ENCODE measurements at places on chromosomes 7 and 10.

DNA sequence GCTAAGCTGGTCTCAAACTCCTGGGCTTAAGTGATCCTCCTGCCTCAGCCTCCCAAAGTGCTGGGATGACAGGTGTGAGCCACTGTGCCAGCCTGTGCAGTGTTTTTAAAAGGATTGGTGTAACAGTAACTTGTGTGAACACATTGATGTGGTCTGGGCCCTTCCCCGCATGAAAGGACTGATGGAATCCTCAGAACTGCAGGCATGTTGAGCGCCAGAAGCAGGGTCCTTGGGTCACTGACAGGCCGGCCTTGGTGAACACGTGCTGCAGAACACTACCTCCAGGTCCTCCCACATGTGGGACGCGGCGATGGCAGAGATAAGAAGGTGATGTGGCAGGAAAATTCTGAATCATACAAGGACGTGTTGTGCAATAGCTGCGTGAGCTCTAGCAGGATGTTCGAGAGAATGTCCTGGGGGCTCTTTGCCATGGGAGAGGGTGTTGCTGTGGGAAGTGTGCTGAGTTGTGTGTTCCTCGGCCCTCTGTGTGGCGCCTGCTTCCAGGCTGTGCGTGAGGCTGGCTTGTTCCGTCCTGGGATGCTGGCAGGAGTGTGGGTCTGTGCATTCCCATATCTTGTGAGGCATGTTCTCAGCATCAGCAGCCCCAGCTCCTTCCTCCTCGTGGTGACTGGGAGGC, 68.2 kb downstream of the DNAJB6 start:
- no peak for DNase-seq

- DNase-seq, result no peak
Measured at GRCh38 chr7:131878777-131879176, 322.3 kb upstream of the PODXL start.

DNA sequence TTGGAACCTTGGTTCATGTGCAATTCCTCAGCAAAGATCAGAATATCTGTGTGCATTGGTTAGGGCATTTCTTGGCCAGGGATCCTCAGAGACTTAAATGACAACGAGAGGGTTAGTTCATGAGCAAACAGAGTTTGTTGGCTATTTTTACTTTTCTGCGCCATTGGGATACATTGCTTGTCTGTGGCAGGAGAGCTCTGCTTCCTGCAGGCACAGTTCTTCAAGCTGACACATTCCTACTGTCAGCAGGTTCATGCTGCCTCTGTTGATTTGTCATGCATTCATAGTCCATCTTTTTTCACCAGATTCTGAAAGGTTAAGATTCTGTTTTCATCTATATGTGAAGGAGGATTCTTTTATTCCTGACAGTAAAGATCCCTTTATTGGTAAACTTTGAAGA, 139.4 kb downstream of the TMEM178B start:
- no peak for DNase-seq

DNA sequence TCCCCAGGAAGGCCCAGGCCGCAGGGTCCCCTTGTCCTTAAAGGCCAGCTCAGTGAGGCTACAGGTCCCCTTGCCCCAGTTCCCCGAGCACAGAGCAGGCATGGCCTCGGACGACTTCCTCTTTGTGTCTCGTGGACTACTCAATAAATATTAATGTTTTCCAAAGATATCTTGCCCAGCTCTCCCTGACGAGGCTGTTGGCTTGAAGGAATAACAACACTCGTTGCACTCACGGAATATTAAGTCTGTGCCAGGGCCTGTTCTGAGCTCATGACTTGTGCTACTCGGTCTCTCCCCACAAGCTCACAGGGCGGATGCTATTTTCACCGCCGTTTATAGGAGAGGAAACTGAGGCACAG, 68.2 kb downstream of the CUX1 start:
- no peak for DNase-seq

DNA sequence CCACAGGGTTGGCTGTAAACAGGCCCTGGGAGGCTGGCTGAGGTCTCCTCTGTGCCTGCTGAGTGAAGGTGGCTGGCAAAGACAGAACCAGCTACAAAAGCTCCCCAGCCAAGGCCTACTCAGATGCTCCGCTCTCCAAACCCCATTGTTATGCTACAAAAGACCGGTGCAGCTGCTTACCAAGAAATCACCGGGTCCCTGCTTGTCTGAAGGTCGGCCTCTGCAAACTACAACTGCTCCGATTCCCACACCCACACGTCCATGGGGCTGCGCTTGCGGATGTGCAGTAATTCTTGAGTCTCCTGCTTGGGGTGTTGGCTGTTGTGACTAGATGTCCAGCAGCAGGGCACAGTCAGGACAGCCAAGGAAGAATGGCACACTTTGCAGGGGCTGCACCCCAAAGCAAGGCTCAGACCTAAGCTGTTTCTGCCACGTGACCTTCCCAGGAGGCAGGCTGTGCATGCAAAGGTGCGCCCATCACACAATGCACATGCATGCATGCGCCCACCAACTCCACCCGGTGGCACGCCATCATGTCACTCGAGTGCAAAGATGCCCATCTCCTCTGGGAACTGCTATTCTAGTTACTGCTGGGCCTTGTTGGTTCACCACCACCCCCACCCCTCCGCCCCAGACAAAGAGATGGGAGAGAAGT, 97.8 kb downstream of the OAT start:
- no peak for DNase-seq

DNA sequence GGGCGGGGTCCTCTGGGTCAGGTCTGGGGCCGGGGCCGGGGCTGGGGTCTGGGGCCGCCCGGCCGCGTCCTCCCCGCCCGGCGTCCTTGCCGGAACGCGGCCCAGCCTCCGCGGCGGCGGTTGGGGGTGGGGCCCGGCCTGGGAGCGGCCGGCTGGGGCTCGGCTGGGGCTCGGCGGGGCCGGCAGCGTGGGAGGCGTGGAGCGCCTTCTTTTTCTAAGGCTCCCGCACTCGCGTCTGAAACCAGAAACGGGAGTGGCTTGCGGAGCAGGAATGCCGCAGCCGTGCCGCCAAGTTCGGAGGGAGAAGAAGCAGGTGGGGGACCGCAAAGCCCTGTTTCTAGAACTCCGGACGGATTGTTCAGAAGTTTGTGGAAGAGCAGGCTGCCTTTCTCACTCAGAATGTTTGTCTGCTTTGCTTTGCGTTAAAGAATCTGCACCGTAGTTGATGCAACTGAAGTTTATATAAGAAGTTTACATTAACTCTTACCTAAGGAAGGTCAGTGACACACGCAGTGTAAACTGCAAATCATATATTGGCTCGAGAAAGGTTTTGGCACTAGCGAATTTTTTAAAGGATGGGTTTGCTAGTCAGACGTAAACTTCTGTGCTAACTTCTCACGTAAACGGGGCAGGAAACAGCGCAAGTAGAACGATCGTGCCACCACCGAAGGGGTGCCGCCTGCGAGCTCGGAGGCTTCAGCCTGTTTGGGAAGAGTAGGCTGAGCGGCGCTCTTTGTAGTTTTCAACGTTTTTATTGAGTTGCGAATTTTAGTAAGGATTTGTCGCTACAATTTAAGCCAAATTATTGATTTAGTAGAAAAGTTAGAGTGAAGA, 729 bp downstream of the DNAJB6 start:
- DNase-seq, result peak; percentile 46

DNA sequence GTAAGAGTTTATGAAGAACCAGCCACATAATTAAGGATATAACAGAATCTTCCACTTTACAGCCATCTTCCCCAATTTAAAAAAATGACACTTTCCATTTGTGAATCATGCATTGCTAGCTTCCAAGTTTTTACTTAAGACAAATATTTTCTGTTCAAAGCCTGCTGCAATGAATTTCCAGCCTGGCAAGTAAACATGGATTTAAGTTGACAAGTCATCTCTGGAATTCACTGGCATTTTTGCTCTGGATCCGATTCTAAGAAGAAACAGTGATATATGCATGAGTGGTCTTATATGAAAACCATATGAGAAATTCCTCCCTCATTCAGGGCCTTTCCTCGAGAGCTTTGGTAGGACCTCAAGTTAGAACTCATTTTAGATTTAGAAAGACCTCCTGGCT, 116.1 kb upstream of the CDCA7L start:
- no peak for DNase-seq

DNA sequence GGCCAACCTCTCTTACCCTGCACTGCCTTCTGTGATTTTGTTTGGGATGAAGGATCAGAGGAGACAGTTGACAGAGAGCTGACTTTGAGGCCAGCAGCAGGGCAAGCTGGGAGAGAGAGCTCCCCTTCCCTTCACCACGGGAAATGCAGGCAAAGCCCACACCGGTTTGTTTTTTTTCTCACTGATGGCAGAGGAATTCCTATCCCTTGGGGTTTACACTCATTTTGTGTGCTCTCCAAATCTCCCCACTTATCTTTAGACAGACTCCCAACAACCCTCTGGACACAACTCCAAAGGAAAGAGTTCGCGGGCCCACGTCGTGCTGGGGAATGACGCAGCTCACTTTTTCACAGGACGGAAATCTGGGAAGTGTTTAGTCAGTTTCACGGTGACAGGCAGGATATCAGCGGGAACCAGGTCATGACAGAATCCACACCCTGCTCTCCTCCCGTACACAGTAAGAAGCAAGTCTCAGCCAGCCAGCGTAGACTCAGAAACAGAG, 68.3 kb upstream of the FAM171A1 start:
- no peak for DNase-seq

DNA sequence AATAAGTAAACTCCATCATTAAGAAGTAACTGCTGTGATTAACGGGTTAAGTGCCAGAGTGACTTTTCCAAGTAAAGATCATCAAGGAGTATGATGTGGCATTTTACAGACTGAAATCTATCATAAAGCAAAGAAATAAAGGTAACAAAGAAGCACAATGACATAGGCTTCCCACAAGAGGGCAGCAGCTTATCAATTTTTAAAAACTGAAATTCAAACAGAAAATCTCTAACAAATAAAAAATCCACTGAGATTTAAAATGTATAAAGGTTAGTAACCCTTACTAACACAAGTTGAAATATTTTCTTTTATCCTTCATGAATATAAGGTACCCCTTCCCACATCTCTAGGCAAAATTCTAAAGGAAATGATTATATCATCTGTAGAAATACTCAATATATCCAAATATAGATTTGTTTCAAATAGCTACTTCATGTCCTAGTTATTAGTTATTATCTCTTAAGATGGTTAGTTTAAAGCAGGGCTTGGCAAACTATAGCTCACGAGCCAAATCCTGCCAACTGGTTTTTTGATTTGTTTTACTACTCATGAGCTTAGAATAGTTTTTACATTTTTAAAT, 29.2 kb downstream of the FAM3C start:
- DNase-seq, result peak; percentile 3

GRCh38 chr7:20557116-20557515, 58.4 kb upstream of the ABCB5 start:
- DNase-seq, result no peak

- no peak for DNase-seq
Measured at GRCh38 chr7:26292768-26293560, 1.3 kb downstream of the SNX10 start.

DNA sequence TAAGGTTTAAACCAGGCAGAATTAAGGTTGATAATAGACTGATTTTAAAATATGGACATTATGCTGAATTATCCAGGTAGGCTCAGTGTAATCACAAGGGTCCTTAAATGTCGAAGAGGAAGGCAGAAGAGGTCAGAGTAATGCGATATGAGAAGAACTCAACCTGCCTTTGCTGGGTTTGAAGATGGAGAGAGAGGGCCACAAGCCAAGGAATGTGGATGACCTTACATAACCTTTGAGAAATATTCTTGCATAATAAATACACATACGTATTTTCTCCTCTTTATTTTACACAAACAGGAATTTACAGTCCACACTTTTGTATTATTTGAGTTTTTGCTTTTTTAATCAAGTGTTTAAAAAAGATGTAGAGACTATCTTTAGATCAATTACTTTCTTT, 88.5 kb downstream of the ST7 start:
- DNase-seq, result no peak

- DNase-seq, result no peak
Measured at GRCh38 chr7:29977886-29978651, 11.5 kb downstream of the SCRN1 start.

DNA sequence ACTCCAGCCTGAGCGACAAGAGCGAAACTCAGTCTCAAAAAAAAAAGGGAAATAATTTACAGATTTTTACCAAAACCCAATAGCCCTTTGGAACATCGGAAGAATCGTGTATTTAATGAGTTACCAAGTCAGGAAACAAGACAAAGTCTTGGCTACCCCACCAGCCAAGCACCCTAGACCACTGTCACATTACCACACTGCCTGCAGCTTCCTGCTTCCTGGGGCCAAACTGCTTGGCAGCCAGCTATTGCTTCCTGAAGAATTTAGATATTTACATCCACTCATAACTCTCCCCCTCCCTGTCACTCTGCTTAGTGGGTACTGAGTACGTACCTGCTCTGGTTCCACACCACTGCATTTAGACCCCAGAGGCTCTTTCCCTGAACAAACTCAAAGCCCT, 14.1 kb upstream of the TNPO3 start:
- no peak for DNase-seq

DNA sequence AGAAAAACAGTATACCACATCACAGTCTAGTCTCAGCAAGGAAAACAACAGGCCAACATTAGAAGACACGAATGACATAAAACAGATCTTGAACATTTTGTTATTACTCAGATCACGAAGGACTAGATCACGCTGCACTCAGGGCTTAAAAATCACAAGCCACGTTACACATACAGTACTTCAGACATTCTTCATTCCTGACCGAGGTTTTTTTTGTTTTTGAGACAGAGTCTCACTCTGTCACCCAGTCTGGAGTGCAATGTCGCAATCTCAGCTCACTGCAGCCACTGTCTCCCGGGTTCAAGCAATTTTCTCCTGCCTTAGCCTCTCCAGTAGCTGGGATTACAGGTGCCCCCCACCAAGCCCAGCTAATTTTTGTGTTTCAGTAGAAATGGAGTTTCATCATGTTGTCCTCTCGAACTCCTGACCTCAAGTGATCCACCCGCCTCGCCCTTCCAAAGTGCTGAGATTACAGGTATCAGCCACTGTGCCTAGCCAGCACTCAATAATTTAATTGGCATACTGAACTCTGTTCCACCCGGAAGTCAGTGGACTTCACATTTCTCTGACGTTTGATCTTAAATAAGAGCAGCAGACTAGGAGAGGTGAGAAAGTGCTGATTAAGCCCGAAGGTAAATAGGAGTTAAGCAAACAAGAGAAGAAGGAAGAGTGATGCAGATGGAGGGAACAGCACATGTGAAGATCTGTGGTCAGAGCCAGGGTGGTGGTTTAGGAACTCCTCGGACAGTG, 3.5 kb downstream of the AIMP2 start:
- DNase-seq, result no peak

DNA sequence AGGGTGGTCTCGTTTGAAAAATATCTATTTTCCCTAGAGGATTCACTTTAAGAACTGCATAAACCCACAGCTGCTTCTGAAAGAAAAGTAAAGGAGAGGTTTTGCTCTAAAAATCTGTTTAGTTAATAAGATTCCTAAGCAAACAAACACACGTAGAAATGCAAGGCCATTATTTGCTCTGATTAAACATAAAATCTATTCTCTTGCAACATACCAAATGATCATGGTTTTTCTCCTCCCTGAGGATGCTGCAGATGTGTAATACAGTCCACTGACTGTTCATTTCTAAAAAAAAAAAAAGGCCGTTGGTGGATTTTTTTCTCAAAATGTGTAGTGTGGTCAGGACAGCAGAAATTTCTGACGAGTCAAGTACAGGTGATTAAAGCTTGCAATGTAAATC, 98.6 kb downstream of the BUB3 start:
- DNase-seq, result no peak
